ENCODE measurements at places on chromosomes 1 and 21.

DNA sequence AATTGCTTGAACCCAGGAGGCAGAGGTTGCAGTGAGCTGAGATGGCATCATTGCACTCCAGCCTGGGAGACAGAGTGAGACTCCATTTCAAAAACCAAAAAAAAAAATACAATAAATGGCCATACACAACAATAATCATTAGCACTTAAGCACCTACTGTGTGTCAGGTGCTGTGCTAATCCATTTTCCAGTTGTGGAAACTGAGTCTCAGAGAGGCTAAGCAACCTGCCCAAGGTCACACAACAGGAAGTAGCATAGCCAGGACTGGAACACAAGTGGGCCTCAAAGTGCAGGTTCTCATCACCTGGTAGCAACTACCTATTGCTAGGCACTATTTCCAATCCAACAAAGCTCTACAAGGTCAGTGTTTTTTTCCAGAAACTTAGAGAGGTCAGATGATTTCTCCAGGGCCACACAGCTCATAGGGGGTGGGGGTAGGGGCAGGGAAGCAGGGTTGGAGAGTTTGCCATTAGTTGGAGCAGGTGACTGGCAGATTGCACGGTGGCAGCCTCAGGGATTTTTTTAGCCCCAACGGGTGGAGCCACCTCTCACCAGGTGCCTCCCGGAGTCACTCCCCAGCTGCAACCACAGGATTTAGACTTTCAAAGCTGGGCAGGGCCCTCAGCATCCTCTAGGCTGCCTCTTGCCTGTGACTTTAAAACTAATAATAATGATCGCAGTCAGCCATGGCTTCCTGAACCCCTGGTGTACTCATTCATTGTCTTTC is 52.5 kb upstream of the ID3 start:
- no peak for DNase-seq

- no peak for DNase-seq
Measured at GRCh38 chr1:69947837-69948236, 257.5 kb downstream of the LRRC40 start.

DNA sequence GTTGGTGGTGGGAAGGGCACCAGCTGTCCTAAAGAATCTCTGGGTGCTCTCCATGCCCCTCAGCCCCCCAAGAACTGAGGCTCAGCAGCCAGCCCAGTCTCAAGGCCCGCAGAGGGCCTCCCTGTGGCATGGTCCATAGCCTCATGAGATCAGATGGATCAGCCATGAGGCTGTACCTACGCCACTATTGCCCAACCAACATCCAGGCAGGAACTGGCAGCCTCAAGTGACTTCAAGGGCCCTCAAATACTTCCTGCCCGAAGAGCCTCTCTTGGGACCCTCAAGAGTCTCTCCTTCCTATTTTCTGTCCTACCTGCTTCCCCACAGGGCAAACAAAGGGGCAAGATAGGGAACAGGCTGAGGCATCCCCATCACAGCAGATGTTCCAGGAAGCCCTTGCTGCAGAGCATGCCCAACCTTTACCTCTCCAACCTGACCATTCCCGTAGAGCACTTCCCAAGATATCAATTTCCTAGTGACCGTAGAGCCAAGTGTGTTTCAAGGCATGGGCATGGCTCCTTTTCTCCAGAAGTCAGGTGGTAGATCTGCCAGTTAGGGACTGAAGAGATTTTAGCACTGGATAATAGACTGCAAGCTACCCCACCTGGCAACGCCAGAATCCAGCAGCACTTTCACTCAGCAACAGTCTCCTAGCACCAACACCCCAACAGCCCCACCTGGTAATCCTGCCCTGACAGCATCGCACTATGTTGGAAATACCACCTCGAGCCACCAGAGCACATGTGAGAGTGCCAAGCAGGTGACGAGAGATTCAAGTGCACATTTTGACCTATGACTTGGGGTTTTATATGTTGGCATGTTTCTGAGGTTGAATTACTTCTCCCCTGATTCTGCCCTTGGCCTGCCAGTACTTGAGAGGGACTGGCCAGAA is 13.7 kb upstream of the MFSD2A start:
- DNase-seq = no peak

GRCh38 chr1:25954282-25954938 is 43.5 kb downstream of the PAFAH2 start:
- DNase-seq = no peak

- no peak for DNase-seq
Measured at GRCh38 chr1:19443326-19443725, 42.0 kb downstream of the CAPZB start.

DNA sequence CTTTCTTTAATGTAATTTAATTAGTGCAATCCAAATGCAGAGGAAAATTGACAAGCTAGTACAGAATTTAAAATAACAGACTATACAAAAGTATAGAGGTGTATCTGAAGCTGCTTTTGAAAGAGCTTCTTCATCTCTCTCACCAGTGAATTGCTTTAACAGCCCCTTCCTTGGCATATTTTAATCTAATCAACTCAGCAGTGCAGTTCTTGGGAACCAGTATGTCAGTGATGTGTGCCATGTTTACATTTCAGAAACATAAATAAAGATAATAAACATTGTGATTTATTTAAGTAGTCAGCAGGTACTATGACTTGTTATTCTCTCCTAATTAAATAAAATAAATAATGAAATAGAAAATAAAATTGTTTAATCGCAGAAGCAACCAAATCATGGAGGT is 1260.6 kb downstream of the NCAM2 start:
- DNase-seq = no peak

DNA sequence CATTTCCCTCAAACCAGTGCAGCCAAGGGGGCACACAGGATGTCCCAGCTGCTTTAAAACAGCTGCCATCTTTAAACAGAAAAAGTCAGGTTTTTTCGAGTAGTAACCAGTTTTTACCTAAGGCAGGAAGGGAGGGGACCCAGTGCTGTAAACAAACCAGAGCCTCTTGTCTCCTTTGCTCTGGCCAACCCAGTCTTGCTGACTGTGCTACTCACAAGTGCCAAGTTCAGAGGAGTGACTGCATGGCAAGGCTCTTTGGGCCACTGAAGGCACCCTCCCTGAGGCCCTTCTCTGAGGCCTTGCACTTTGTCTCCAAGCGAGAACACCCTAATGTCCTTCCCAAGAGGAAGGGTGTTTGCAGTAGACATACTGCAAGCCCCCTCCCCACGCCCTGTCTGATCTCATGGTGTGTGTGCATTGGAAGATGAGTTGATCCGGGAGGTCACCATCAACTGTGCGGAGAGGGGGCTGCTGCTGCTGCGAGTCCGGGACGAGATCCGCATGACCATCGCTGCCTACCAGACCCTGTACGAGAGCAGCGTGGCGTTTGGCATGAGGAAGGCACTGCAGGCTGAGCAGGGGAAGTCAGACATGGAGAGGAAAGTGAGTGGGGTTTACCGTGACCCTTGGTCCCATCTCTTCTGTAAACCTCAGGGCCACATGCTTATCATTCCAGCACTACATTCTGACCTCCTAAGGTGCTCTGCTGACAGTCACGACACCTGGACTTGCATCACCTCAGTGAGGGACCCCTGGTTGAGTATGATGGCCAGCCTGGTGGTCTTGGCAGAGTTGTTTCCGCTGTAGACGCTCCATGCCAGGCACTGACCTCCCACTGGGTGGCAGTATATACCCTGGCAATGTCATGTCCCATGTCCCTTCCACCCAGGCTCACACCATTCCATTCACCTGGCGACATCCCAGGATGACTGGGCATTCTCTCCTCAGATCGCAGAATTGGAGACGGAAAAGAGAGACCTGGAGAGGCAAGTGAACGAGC is 4.7 kb downstream of the DNALI1 start:
- peak; percentile 49 for DNase-seq

DNA sequence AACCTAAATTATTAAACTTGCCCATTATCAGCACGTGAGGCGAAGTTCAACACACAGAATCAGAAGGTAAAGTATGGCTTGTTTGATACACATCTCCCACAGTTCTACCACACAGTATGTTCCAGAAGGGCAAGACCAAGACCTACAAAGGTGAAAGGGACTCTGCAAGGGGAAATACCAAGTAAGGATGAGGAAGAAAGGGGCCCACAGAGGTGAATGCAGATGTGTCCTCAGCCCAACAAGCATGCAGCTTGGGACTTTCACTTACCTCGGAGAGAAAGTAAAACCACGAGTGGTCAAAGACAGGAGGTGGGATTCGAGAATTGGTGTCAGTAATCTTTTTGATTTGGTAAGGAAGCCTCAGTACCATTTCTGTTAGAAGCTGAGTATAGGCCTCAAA is 85.8 kb downstream of the UBR4 start:
- DNase-seq = peak; percentile 29

DNA sequence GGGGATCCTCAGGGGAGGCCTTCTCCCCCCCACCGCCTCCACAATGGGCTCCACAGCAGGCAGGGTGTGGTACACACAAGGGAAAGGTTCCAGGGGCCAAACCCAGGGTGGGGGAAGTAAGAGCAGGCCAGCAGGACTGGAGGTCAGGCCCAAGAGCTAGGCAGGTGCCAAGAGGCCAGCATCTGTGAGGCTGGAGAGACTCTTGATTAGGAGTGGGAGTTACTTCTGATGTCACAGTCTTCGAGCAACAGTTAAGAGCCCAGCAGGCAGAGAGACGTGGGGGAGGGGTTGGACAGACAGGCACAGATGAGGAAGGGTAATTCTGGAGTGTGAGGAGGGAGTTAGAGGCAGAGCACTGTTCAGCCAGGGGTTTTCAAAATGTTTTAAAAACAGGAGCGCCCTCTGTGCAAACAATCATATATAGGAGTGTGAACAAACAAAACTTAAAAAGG is 55.8 kb downstream of the SLC9A1 start:
- peak; percentile 25 for DNase-seq

DNA sequence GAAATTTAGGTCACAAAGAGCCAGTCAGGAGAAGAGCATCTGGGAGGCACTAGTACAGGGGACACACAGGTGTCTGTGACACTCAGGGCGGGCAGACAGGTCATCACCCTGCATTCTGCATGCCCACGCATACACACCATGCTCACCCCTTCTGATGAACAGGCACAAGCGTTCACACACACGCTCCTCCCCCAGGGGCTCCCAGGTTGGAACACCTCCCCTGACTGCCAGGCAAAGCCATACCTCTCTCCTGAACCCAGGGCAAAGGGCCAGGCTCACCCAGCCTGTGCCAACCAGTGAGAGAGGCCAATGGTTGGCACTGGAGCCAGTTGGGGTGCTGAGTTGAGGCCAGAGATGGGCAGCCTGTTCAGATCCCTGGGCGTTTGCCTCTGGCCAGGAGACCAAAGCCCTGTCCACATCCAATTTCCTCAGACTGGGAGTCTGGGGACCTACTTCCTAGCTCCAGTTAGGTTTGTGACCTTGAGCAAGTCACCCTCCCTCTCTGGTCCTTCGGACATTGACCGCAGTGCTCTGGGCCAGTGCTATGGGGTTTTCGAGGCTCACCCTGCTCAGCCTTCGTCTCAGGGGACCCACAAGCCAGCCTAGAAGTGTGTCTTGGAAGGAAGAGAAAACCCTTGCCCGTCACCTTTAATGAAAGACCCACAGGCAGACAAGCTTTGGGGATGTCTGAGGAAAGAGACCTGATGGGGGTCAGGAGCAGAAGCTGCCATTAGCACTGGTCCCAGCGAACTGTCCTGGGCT is 5.8 kb upstream of the LAD1 start:
- no peak for DNase-seq

DNA sequence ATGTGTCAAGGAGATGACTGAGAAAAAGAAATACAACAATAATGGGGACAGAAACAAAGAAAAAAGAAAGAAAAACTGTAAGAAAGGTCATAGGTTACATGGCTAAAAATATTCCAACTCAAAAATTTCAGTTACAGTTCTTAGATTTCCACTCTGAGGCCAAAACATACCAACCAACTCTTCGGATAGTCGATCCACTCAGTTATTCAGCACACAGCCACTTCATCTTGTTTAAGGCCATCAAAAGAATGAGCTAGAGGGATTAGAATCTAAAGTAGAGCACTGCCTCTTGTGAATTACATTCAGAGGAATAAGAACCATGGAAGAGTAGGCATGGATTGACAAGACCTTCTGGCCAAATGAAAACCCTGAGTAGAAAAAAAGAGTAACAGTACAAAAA is 277.0 kb downstream of the MRPL39 start:
- DNase-seq = no peak

GRCh38 chr1:192476802-192477298 is 98.7 kb upstream of the RGS1 start:
- no peak for DNase-seq

DNA sequence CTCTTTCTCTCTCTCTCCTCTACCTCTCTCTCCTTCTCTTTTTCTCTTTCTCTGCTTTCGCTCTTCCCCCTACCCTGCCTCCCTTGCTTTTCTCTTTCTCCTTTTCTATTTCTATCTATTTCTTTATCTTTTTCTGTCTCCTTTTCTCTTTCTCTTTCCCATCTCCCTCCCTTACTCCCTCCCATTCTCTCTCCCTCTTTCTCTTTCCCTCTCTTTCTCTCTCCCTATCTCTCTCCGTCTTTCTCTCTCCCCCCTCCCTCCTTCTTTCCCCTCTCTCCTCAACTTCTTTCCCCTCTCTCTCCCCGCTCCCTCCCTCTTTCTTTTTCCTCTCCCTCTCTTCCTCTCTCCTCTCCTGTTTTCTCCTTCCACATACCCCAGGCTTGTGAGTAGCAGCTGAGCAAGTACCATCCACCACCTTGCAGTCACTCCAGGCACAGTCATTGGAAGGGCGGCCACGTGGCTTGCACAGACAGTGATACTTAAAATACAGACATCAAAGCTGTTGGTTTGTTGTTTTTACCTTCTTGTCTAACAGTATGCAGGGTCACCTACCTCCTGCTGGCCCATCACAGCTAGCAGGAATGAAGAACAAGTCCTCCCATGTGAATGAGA is 209.1 kb upstream of the COA6 start:
- no peak for DNase-seq

DNA sequence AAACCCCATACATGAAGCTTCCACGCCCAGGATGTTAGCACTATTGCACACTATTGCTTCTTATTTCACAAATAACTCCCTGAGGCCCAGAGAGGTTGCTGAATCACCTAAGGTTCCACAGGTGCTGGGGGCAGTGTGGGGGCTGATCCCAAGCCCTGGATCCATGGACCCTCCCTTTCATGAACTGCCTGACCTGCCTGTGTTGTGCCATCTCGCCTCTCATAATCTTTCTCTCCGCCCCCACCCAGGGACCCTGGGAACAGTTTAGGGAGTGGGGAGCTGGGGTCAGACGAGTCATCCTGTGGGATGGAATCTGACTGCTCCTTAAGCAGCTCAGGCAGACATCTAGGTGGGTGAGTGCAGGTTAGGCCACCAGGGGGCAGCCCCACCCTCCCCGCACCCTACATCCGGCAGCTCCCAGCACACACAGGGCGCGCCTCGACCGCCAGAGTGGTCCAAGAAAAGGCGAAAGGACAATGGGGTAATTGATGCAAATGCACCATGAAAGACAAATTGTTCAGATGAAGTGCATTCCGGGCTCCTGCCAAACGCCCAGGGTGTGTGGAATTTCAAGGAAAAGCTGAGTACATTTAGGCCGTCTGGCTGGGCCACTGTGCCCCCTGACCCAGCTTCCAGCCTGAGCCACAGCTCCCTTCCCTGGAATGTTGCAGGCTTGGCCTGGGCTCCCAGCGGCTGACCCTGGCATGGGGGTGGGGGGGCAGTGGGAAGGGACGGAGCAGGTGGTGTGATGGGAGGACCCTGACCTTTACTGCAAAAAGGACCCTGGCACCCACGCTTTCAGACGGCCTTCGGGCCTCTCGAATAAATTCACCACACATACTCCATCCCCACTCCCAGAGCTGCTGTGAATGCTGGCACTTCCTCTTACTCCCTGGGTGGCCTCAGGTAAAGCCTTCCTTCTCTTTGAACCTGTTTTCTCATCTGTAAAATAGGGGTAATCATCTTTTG is 20.8 kb downstream of the PHLDA3 start:
- peak; percentile 75 for DNase-seq

- no peak for DNase-seq
Measured at GRCh38 chr1:114352797-114353196, 158.2 kb downstream of the TRIM33 start.

- no peak for DNase-seq
Measured at GRCh38 chr1:237562242-237562823, 328.4 kb downstream of the ZP4 start.
